ENCODE measurements at places on chromosomes 16 and 17.

- no peak for DNase-seq
Measured at GRCh38 chr17:15267996-15268395, 2.9 kb upstream of the PMP22 start.

- DNase-seq: no peak
Measured at GRCh38 chr16:576823-577201, 7.0 kb downstream of the PIGQ start.

- DNase-seq: peak; percentile 15
Measured at GRCh38 chr16:88991813-88992350, 14.9 kb upstream of the CBFA2T3 start.

GRCh38 chr17:30519707-30520106 lies 42.5 kb downstream of the GOSR1 start:
- DNase-seq: no peak

- DNase-seq: no peak
Measured at GRCh38 chr17:71176331-71176730, 944.5 kb upstream of the SOX9 start.

Measured in NCI-H526 (cell line).